ENCODE measurements at places on chromosomes 11 and 22. TPM values are rescaled to one million over a fixed set of nuclear protein-coding genes. Genes with fewer than 3 reads are reported as not detected.

The CHADL gene
- total RNA-seq, result not detected

The SLC22A8 gene
- not detected for total RNA-seq

DNA sequence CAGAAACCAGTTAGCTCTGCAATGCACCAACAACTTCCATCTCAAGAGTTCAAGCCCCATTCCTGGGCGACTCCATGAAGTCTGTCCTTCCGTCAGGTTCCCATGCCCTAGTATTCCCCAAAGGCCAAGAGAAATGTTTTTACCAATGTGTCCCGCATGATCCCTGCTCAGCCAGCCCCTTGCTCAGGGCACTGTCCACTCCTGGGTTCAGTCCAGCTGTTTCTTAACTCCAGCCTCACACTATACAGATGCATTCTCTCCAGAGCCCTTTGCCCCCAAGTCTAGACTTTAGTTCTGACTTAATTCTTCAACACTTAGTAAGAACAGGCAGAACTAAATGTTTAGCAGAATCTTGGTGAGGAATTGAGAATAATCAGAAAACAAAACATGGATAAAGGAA lies 497.5 kb downstream of the SOX6 start:
- no peak for DNase-seq

DNA sequence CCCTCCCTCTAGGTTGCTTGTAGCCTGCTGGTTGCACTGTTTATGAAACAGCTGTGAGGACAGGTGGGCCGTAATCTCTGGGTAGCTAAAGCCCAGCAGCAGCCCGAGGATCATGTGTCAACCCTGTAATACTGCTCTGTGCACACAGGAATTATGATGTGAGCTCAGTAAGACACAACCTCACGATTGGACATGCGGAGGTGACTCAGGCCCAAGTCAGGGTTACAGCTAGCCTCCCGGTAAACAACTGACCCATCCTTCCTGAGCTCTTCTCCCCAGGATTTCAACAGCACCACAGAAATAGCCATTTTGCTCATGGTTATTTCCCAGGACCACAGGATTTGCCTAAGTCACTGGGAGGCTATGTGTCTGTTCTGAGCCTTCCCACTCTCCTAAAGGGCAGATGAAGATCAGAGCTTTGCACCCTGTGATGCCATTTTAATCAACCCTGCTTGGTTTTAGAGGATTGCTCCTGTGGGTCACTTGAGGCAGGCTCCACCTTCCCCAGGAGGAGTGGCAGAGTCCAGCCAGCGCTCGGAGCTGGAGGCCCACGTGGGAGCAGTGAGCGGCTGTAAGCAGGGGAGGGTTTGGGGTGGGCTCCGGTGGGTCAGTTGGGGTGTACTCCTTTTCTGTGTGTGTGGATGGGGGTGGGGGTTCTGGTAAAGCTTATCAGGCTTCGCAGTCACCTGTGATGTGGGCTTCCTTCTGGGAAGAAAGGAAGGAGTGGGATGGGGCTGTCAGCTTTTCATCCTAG lies at the start of gene AMPD3:
AMPD3 (plus strand) TSS at position 387 of the 754 bp plus-strand sequence. CDS start 6,256 bp downstream, outside the sequence.
- peak; percentile 96 for DNase-seq

DNA sequence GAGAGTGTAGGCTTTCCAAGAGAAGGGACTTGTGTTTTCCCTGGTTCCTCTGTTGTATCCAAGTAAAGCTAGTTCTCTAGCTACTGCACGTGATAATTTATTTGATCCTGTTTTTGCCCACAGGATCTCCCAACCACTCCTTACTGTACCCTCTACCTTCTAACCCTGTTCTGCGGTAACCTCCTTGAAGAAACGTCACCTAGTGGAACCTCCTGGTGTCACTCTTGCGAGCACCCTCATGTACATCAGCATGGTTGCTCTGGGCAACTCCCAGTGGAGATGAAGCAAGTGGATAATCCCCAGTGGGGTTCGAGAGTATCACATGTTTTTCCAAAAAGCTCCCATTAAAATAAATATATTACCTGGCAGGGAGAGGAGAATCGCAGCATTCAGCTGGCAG lies 108.9 kb upstream of the CLMP start:
- no peak for DNase-seq

Measured in M059J (cell line).